ENCODE measurements at places on chromosomes 12 and 14. TPM values are rescaled to one million over a fixed set of nuclear protein-coding genes. Genes with fewer than 3 reads are reported as not detected.

Gene FAM181A
- total RNA-seq = not detected

Gene ESPL1
- 76.7 TPM for total RNA-seq

Gene TMEM229B
- total RNA-seq = 2.4 TPM

Gene MDP1
- 13.5 TPM for total RNA-seq

Gene CLEC6A
- not detected for total RNA-seq

Gene PITPNM2
- total RNA-seq = 19.0 TPM

Gene CYP46A1
- 0.02 TPM for total RNA-seq

Gene DACT1
- 3.3 TPM for total RNA-seq

Gene FOXA1
- total RNA-seq = 0.07 TPM

Gene DNAJC22
- not detected for total RNA-seq

Gene CCDC85C
- total RNA-seq = 6.7 TPM

Gene CAPRIN2
- 8.6 TPM for total RNA-seq

Gene FITM1
- 0.26 TPM for total RNA-seq

Gene AVPR1A
- total RNA-seq = not detected

Gene MYL2
- not detected for total RNA-seq

Gene B4GALNT3
- 6.6 TPM for total RNA-seq

Gene PLCZ1
- not detected for total RNA-seq

Gene SPIC
- not detected for total RNA-seq

Gene MED13L
- 55.1 TPM for total RNA-seq

Gene B3GNT4
- total RNA-seq = 1.0 TPM

Gene DDX24
- total RNA-seq = 286 TPM

Gene OTUB2
- 1.3 TPM for total RNA-seq

Gene OVCH1
- not detected for total RNA-seq

Gene PAPLN
- 0.54 TPM for total RNA-seq

Gene KLRC4
- not detected for total RNA-seq

Gene ACOT6
- not detected for total RNA-seq

Gene TAC3
- 0.57 TPM for total RNA-seq

Gene OR4Q3
- not detected for total RNA-seq

Gene SLC2A13
- total RNA-seq = 3.1 TPM

Gene MAPKAPK5
- 80.2 TPM for total RNA-seq

Gene TMPRSS12
- not detected for total RNA-seq

Gene NKX2-8
- total RNA-seq = not detected

Gene NUP37
- 88.1 TPM for total RNA-seq

Gene MRPL42
- 96.0 TPM for total RNA-seq

Gene DAAM1
- 4.2 TPM for total RNA-seq

Gene SSPN
- total RNA-seq = not detected

Gene SOX5
- 2.1 TPM for total RNA-seq

Gene TROAP
- total RNA-seq = 49.9 TPM

Gene SLC22A17
- total RNA-seq = 2.3 TPM

Gene ERBB3
- total RNA-seq = 0.14 TPM

Gene FGFR1OP2
- 45.7 TPM for total RNA-seq

Gene KRT75
- total RNA-seq = not detected

Gene ANKRD33
- not detected for total RNA-seq

Gene CFAP251
- 1.1 TPM for total RNA-seq

Gene GALC
- total RNA-seq = 9.3 TPM

Gene ARMH4
- not detected for total RNA-seq

Gene C12orf42
- not detected for total RNA-seq

Gene CLEC14A
- total RNA-seq = not detected

Gene SYNDIG1L
- not detected for total RNA-seq

Gene SLC7A7
- 0.40 TPM for total RNA-seq
